Activated T-cell treated with anti-CD3 and anti-CD28 coated beads, Interleukin-2, amount 50 U/mL, for 24 hours (primary cell): ENCODE measurements at places on chromosomes 13 and 19.

- no peak for DNase-seq
Measured at GRCh38 chr13:80611310-80611709, 270.4 kb upstream of the SPRY2 start.

DNA sequence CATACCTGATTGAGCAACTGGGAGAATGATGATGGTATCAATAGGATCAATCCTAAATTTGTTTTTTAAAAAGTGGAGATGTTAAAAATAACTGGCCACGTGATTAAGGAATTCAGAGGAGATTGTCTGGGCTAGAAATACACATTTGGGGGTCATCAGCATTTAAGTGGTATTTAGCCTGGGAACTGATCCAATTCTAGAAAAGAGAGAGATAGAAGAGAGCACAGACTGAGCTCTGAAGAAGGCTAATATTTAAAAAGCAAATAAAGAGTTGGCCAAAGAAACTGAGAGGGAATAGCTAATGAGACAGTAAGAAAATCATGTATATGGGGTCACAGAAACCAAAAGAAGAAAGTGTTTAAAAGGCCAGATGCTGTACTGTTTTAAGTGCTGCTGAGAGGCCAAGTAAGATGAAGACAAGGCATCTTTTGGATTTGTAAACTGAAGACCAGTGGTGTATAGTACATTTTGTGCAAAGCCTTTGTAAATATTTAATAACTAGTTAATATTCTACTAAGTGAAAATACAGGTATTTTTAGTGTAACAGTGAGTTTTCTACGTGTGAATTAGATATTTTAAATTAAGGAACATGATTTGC, 40.2 kb downstream of the UBL3 start:
- no peak for DNase-seq

GRCh38 chr19:10291554-10292205, 1.9 kb downstream of the ICAM5 start:
- no peak for DNase-seq

DNA sequence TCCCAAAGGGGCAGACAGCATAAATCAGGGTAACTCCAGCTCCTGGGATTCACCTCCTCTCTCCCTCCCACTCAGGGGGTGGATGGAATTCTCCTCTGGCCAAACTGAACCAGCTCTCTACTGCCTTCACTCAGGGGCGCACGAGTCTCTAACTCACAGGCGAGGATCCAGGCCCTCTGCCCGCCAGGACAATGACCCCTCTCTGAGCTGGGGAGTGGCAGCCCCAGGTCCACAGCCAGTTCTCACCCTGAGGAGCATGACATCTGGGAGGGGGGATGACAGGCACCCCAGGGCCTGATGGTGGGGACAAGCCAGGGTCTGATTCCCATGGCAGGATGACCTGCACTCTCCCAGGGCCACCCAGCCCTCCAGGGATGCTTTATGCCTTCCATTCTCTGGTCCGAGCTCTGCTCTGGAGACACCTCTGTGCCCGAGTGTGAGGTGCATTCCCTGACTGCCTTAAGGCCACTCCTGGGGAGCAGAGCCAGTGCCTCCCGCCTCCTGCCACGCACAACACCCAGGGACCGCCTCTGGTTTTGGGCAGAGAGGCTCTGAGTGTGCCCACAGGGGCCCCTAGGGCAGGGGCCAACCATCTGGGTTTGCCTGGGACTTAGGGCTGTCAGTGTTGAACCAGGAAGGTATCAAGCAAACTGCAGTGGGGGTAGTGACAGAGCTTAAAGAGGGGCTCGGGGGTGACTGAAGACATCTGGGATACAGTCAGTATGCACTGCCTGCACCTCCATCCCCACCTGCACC, 66.2 kb downstream of the GNG7 start:
- no peak for DNase-seq
